SJSA1 (cell line): ENCODE measurements at places on chromosomes 5 and 9. TPM values are rescaled to one million over a fixed set of nuclear protein-coding genes. Genes with fewer than 3 reads are reported as not detected.

DNA sequence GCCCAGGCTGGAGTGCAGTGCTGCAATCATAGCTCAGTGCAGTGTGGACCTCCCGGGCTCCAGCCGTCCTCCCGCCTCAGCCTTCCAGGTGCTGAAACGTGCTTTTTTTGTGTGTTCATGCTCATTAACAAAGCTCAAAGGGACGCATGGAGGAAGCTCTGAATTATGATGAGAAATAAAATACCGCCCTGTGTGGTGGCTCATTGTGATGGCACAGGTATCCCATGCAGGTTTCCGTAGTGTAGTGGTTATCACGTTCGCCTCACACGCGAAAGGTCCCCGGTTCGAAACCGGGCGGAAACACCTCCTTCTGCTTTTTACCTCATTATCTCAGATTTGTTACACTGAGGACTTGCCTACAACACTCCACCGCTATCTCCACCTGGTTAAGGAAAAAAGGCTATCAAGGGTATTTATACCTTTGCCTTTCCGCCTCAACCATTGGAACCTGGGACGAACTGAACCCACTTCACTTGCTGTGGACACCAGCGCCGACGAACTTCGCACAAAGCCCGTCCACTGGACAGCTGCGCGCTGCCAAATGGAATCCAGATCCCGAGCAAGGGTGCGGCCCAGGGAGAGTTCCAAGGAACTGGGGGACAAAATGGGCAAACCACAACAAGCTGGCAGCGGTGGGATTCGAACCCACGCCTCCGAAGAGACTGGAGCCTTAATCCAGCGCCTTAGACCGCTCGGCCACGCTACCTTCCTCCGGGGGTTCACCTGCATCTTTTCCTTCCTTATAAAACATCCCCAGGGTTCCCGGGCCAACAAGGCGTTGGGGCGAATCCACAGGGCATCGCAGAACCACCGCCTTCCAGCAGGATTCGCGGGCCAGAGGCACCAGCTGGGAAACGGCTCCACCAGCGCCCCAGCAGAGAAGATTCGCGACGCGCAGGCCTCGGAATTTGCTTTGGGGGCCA is 26.3 kb downstream of the OR2V2 start:
- H3K4me1 ChIP-seq: peaks cover 20% of the 10 kb centered on the region
- peaks cover 14% of the 10 kb centered on the region for H3K27me3 ChIP-seq
- H3K27ac ChIP-seq: no peak overlapping the region
- no peaks in the 10 kb centered on the region for H3K36me3 ChIP-seq

The PLCXD3 gene
- total RNA-seq: not detected in 2 replicates

The TMEFF1 gene
- 1.3 and 9.3 TPM in 2 replicates for total RNA-seq

DNA sequence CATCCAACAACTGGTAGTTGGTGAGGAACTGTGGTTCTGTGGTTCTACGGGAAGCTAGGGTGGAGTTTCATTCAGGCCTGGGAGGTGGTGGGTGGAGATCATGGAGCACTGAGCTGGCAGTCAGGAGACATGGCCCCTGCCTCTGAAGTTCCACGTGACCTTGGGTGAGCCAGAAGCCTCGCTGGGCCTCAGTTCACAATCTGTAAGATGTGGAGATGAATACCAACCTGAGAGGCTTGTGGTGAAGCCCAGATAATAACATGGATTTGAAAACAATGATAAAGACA is 177.9 kb downstream of the MACROH2A1 start:
- no peak overlapping the region for H3K4me3 ChIP-seq
- H3K27me3 ChIP-seq: no peaks in the 10 kb centered on the region
- H3K27ac ChIP-seq: no peak overlapping the region
- no peaks in the 10 kb centered on the region for H3K36me3 ChIP-seq

The FOCAD gene
- 13.0 and 25.0 TPM in 2 replicates for total RNA-seq

GRCh38 chr9:4243877-4244812 is 55.7 kb downstream of the GLIS3 start:
- DNase-seq: no peak
- no peak overlapping the region for H3K4me3 ChIP-seq
- no peaks in the 10 kb centered on the region for H3K36me3 ChIP-seq
- no peaks in the 10 kb centered on the region for H3K27me3 ChIP-seq
- no peak overlapping the region for H3K27ac ChIP-seq

- peaks cover 20% of the 10 kb centered on the region for H3K36me3 ChIP-seq
- H3K27ac ChIP-seq: no peak overlapping the region
- peaks cover 13% of the 10 kb centered on the region for H3K4me1 ChIP-seq
- H3K27me3 ChIP-seq: peaks cover 19% of the 10 kb centered on the region
Measured at GRCh38 chr5:176658817-176659511, 11.7 kb downstream of the TSPAN17 start.

The RANBP3L gene
- not detected in 2 replicates for total RNA-seq

DNA sequence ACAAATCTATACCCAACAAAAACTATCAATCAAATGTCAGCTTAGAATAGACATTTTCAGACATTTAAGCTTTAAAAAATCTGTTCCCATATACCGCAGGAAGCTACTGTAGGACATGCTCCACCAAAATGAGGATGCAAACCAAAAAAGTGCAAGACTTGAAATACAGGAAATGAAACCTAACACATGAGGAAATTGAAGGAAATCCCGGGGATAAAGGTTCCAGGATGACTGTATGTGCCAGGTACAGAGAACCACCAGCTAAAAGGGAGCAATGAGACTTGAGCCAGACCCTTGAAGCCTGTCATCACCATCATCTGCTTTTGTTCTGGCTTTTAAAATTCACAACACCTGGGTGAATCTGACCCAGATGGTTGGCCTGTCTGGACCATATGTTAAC is 21.4 kb downstream of the DIAPH1 start:
- no peak for DNase-seq
- no peak overlapping the region for H3K27ac ChIP-seq
- no peaks in the 10 kb centered on the region for H3K4me1 ChIP-seq

The FOXD4 gene
- 0.24 TPM in 1 of 2 replicates, not detected in the other for total RNA-seq

The MRPL22 gene
- total RNA-seq: 26.9 and 41.5 TPM in 2 replicates

GRCh38 chr9:137315581-137316011 is 13.5 kb upstream of the NRARP start:
- H3K36me3 ChIP-seq: no peaks in the 10 kb centered on the region
- no peak overlapping the region for H3K4me3 ChIP-seq
- H3K4me1 ChIP-seq: peaks cover 7% of the 10 kb centered on the region
- no peak overlapping the region for H3K27ac ChIP-seq
- H3K27me3 ChIP-seq: no peaks in the 10 kb centered on the region

GRCh38 chr9:135566552-135566951 is 5.0 kb downstream of the PAEP start:
- no peak overlapping the region for H3K4me3 ChIP-seq
- no peak for DNase-seq
- H3K36me3 ChIP-seq: no peaks in the 10 kb centered on the region
- H3K27me3 ChIP-seq: no peaks in the 10 kb centered on the region

DNA sequence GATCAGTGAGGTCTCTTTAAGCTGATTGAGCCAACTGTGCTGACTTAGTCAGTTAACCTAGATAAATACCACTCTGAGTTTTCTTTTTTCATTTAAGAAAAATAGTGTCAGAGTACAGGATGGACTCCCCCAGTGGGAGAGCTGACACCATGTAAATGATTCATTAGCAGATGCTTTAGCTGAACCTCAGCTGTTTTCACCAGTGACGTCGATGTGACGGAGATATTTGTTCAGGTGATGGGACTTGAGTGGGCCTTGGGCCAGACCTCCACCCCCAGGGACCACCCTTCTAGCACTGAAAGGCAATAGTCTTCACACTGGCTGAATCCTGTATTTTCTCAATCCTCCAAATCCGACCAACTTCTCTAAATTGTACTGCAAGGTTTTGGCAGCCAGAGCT is 196.1 kb downstream of the GAS1 start:
- no peak for DNase-seq
- no peaks in the 10 kb centered on the region for H3K36me3 ChIP-seq
- H3K27me3 ChIP-seq: no peaks in the 10 kb centered on the region
- no peak overlapping the region for H3K4me3 ChIP-seq
- no peaks in the 10 kb centered on the region; the same call in 1 of the 2 replicates for H3K4me1 ChIP-seq
- H3K27ac ChIP-seq: no peak overlapping the region

- no peak for DNase-seq
- H3K4me3 ChIP-seq: no peak overlapping the region
- no peaks in the 10 kb centered on the region for H3K36me3 ChIP-seq
Measured at GRCh38 chr5:125199968-125200865, 453.8 kb upstream of the ZNF608 start.

The TRIP13 gene
- total RNA-seq: 108 TPM in 2 replicates

DNA sequence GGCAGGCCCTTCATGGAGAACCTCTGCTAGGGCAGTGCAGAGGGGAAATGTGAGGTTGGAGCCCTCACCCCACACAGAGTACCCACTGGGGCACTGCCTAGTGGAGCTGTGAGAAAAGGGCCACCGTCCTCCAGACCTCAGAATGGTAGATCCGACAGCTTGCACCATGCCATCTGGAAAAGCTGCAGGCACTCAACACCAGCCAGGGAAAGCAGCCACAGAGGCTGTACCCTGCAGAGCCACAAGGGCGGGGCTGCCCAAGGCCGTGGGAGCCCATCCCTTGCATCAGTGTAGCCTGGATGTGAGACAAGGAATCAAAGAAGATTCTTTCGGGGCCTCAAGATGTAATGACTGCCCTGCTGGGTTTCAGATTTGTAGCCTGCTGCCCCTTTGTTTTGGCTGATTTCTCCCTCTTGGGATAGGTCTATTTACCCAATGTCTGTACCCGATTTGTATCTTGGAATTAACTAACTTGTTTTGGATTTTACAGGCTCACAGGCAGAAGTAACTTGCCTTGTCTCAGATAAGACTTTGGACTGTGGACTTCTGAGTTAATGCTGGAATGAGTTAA is 16.6 kb upstream of the ZDHHC11 start:
- no peak overlapping the region for H3K4me3 ChIP-seq
- H3K27ac ChIP-seq: no peak overlapping the region
- no peak for DNase-seq
- no peaks in the 10 kb centered on the region for H3K27me3 ChIP-seq

DNA sequence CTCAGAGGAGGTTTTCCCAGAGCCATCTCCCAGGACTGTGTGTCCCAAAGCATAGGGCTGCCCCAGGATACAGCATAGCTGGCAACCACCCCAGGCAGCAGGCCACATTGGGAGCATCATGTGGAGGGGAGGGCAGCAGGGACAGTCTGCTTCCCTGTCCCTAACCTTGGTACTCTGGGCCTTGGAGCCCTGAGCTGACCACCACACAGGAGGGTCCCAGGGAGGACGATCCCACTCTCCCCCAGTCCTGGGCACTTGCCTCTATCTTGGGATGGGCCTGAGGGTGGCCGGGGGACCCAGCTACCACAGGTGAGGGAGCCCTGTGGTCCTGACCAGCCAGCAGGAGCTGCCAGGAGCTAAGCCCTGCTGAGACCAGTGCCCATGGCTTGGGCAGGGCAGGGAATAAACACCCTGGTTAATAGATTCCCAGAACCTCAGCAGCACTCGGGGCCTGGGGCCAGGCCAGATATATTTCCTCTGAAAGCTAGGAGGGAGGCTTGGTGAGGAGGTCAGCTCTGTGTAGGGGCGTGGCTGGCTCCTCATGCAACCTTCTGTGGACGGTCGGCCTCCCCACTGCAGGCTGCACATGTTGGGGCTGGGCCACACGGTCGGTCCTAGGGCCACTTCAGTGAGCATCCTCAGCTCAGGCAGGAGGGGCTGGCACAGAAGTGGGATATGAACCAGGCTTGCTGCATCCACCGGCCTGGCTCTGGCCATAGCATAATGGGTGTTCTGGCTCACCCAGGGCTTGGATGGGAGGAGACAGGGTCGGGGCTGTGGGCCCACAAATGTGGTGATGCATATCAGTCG is 4.2 kb downstream of the NINJ1 start:
- H3K36me3 ChIP-seq: peaks cover 16% of the 10 kb centered on the region
- no peaks in the 10 kb centered on the region for H3K27me3 ChIP-seq
- DNase-seq: no peak
- H3K4me3 ChIP-seq: no peak overlapping the region
- peaks cover 51% of the 10 kb centered on the region for H3K4me1 ChIP-seq
- H3K27ac ChIP-seq: no peak overlapping the region

- no peaks in the 10 kb centered on the region for H3K27me3 ChIP-seq
- no peak overlapping the region for H3K27ac ChIP-seq
- H3K36me3 ChIP-seq: no peaks in the 10 kb centered on the region
- no peak for DNase-seq
Measured at GRCh38 chr9:89887286-89887685, 282.5 kb downstream of the GADD45G start.

DNA sequence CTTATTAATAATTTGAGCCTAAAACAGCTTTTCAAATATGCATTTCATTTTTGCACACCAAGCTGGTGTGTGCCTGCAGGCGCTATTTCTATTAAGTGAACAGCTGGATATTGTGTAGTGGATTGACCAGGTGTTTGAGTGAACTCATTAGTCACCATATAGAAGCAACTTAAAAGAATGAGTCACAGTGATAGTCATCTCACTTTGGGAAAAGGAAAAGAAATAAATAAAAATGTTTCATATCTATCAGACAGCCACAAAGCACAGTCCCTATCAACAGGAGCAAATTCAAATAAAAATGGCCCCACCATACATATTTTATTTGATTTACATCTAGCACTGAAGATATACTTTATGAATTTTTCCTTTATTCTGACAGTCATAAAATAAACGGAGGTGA is 456.5 kb upstream of the CDH9 start:
- no peaks in the 10 kb centered on the region for H3K36me3 ChIP-seq
- no peak overlapping the region for H3K4me3 ChIP-seq
- DNase-seq: no peak
- H3K4me1 ChIP-seq: no peaks in the 10 kb centered on the region

- H3K36me3 ChIP-seq: no peaks in the 10 kb centered on the region
- no peak overlapping the region for H3K4me3 ChIP-seq
- no peaks in the 10 kb centered on the region for H3K4me1 ChIP-seq
Measured at GRCh38 chr5:175724314-175725275, 66.7 kb downstream of the HRH2 start.

GRCh38 chr5:179609834-179610108 is 13.7 kb downstream of the HNRNPH1 start:
- H3K4me3 ChIP-seq: no peak overlapping the region
- no peak overlapping the region for H3K27ac ChIP-seq
- peaks cover 96% of the 10 kb centered on the region for H3K36me3 ChIP-seq
- no peaks in the 10 kb centered on the region for H3K27me3 ChIP-seq
- no peak for DNase-seq

DNA sequence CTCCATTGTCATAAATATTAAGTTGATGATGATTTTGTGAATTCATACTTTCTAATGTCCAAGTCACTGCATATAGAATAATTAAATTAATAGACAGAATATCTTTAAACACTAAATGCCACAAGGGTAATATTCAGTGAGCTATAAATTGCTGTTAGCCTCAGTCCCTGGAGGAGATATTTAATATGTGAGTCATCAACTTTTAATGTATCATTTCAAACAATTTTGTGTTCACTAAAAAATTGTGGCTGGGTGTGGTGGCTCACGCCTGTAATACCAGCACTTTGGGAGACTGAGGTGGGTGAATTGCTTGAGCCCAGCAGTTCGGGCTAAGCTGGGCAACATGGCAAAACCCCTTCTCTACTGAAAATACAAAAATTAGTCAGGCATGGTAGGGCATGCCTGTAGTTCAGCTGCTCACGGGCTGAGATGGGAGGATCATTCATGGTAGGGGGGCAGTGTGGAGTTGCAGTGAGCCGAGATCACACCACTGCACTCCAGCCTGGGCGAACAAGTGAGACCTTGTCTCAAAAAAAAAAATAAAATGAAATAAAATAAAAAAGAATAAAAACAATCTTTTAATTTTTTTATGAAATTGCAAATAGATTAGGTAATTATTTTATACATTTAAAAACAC is 717.3 kb upstream of the CHD1 start:
- H3K36me3 ChIP-seq: no peaks in the 10 kb centered on the region
- H3K4me1 ChIP-seq: no peaks in the 10 kb centered on the region
- H3K4me3 ChIP-seq: no peak overlapping the region
- DNase-seq: no peak
- no peaks in the 10 kb centered on the region for H3K27me3 ChIP-seq

The EIF4E1B gene
- total RNA-seq: not detected in 2 replicates

The N4BP3 gene
- total RNA-seq: 0.79 and 1.8 TPM in 2 replicates

The SAPCD2 gene
- 21.5 and 24.9 TPM in 2 replicates for total RNA-seq
